HT1080 (cell line): ENCODE measurements at places on chromosomes 3 and 15. TPM values are rescaled to one million over a fixed set of nuclear protein-coding genes. Genes with fewer than 3 reads are reported as not detected.

- DNase-seq = no peak
These were observed 4.1 kb downstream of the LINS1 start for GRCh38 chr15:100597862-100598261.

DNA sequence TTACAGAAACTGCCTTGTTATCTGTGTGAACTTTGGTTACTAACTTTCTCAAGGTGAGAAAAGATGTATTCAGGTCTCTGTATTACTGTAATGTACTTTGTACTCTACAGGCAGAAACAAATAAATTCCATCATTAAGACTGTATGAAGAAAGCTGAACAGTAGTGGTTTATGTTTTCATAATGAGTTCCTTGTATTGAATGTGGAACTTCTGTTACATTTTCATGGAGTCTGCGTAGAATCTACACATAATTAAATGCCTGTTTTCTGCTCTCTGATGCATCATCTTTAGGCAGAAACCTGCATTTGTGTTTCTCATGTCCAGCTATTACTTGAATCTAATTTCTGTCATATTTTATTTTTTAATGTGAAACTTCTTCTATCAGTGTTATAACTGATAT is 302.8 kb downstream of the NLGN1 start:
- DNase-seq = no peak

DNA sequence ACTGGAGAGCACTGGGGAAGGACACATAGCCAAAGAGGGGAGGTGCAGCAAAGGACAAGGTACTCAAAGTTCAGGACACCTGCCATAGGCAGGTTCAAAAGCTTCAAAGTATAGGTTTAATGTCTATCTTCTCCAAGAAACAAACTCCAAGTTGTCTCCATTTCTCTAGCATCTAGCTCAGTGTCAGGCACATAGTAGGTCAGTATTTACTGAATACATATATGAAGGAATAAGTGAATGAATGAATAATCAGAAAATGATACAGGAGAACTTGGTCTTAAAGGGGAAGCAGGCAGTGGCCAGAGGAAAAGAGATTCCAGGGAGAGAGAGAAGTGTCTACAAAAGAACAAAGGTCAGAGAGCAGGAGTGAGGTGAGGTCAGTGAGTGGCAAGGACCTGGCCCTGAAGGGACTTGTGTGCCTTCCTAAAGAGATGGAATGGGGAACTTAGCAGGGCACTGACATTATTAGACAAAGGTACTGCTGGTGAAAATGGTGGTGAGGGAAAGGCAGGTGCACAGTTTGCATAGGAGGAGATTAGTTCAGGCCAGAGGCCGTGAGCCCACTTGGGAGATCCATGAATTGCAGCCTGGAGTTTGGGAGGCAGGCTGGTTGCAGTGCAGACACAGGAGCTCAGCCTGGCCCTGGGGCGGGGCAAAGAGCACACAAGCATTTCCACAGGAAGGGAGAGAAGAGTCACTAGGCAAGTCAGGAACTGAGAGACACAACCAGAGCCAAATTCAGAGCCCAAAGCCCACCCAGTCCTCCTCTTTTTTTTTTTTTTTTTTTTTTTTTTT is 21.4 kb downstream of the TBC1D2B start:
- DNase-seq = peak; percentile 55

GRCh38 chr15:80752204-80752603 is 27.0 kb upstream of the CEMIP start:
- DNase-seq = no peak

The NAALADL2 gene
- 0.63 TPM in 2 replicates for total RNA-seq

- peak; percentile 89 for DNase-seq
These were observed 59.6 kb downstream of the ITGA11 start for GRCh38 chr15:68372291-68372811.

DNA sequence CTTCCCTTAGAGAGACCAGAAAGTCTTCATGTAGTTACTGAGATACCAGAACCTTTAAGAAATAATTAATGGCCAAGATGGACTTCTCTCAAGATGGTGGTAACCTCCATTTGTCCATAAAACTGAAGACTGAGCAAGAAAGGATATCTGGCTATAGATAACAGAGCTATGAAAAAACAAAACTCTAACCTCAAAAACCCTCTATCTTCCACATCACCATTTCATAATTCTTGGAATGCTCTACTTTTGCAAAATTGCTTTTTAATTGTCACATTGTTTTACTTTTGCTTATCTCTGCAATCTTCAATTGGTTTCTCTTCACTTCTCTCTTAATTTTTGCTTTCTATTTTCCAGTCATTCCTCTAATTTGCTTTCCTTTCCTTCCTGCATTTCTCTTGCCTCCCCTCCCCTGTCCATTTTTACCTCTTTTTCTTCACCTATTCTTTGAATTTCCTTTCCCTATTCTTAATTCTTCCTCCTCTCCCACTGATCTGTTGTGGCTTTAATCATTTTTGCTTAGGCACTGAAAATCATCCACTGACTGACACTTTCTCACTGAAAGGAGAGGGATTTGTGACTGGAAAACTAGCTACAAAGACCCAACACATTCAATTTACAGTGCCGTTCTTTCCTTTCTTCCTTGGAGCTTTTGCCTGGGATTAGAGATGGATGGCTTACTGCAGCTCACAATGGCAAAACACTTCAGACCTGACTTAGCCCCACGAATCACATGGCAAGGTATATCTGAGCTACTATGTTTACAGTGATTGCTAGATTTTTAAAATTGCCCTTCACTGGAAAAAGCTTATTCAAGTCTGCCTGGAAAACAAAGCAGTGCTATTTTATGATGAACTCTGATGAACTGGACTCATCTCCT is 242.8 kb downstream of the CHST2 start:
- no peak for DNase-seq

- peak; percentile 11 for DNase-seq
These were observed 932 bp downstream of the ARL8B start for GRCh38 chr3:5122741-5123706.

The STAC gene
- 23.3 and 28.3 TPM in 2 replicates for total RNA-seq

DNA sequence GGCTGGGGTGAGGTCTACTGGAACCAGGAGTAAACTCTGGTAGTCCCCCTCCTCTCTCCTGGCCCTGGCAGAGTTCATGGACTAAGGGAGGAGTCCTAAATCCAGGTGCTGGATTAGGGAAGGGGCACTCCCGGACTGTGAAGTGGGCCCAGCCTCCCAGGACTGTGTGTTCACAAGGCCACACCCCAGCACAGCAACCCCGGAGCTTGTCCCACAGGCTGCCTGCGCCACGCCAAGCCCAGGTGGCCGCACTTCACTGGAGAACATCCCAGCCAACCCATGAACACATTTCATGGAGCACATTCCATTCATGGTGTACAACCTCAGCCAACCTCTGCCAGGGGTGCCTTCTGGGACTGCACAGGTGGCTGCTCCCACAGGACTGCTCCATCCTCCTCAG is 8.2 kb downstream of the ARPIN start:
- DNase-seq = no peak

DNA sequence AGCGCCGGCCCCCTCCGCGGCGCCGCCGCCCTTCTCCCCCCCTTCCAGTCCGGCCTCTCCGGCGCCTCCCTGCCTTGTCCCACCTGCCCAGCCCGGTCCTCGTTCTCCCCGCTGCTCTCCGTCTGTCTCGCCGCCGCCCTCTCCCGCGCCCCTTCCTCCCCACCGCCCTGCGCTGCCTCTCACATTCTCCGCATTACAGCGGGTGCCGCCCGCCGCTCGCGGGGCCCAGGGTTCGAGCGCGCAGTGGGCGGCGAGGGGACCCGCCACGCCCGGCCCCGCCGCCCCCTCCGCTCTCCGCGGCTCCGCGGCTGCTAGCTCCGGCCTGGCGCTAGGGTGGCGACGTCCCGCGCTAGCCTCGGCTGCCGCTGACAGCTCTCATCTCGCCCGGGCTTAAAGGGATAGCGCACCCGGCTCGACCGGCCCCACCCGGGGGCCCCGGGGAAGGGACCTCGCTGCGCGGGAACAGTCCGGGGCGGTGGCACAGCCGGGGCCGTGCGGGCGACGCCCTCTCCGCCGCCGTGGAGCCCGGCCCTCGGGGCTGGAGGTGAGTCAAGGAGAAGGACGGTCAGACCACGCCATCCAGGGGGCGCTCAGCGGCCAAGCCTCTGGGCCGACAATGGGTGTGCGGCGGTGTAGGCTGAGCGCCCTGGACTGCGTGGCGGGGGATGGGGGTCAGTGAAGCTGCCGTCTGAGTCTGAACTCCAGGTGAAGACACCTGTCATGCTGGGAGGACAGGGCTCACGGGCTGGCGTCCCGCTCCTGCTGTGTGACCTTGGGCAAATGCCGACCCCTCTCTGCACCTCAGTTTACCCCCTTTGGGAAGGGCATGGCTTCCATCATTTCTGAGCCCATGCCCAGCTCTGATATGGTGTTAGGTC is 187.4 kb upstream of the LINGO1 start:
- DNase-seq = no peak

- no peak for DNase-seq
These were observed 78.3 kb upstream of the TPM1 start for GRCh38 chr15:62964251-62964650.

The ISLR2 gene
- not detected in 2 replicates for total RNA-seq

GRCh38 chr15:91885714-91886270 is 32.3 kb downstream of the SLCO3A1 start:
- peak; percentile 10 for DNase-seq

DNA sequence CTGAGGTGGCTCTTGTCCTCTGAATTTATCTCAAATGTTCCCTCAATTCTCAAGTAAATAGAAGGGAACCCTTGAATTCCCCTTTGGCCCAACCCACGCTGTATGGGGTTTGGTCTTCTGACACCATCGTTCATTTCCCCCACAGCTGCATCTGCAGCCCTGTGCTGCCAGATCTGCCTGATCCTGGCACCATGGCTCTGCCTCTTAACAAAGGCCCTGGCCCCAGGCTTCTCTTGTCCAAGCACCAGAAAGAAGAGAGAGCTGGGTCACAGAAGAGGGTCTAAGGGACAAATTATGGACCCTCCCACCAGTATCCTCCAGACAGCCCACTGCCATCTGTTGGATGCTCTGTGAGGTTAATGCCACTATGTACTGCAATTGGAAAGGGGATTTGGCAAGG is 1.8 kb downstream of the MAP1A start:
- DNase-seq = no peak

GRCh38 chr3:188518835-188519452 is 365.0 kb downstream of the LPP start:
- DNase-seq = no peak

The SLC9C1 gene
- not detected in 2 replicates for total RNA-seq

DNA sequence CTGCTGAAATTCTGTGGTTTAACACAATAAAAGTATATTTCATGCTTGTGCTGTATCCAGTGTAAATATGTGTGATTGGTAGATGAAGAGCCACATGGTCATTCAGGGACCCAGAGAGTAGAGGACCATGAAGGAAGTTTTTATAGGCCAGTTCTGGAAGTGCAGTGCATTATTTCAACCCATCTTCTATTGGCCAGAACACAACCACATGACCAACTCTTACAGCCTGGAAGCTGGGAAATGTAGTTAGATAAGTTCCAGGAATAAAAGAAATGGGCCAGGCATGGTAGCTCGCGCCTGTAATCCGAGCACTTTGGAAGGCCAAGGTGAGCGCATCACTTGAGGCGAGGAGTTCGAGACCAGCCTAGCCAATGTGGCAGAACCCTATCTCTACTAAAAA is 21.4 kb upstream of the PRTG start:
- DNase-seq = peak; percentile 17

The TMIE gene
- total RNA-seq = not detected in 2 replicates

- DNase-seq = no peak
These were observed 34.7 kb upstream of the LACTB start for GRCh38 chr15:63086947-63087346.

DNA sequence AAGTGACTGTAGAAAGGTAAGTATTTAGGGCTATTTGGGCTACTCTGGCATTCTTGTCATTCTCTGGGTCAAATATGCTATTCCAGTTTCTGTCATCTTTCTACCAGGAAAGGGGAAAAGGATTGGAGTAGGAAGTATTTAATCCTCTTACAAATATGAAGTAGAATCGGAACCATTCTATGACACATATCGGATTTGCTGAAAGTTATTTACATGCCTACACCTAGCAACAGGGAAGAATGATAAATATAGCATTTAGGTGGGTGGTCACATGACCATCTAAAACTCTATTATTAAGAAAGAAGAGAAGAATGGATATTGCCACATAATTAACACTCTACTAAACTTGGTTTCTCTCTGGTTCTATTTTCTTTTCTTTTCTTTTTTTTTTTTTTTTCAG is 1353.1 kb downstream of the ZPLD1 start:
- no peak for DNase-seq

DNA sequence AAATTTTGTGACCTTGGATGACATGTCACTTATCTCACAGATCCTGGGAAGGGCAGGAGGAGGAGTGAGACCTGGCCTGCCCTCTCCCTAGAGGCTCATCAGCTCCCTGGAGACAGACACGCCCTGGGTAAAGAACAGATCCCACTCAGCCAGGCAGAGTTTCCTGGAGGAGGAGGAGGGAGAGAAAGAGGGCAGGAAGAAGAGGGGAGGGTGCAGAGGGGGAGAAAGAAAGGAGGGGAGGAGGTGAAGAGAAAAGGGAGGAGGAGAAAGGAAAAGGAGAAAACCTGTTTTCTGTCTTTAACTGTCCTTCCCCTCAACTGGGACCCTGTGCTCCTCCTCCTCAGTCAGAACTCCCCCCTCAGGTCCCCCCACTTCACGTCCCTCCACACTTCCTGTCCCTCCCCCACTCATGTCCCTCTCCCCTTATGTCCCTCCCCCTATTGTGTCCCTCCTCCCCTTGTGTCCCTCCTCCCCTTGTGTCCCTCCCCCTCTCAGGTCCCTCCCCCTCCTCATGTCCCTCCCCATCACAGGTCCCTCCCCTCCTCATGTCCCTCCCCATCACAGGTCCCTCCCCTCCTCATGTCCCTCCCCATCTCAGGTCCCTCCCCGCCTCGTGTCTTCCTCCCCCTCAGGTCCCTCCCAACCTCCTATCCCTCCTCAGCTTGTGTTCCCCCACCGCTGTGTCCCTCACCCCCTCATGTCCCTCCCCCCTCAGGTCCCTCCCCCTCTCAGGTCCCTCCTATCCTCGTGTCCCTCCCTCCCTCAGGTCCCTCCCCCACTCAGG is 52.3 kb upstream of the CGNL1 start:
- peak; percentile 85 for DNase-seq

DNA sequence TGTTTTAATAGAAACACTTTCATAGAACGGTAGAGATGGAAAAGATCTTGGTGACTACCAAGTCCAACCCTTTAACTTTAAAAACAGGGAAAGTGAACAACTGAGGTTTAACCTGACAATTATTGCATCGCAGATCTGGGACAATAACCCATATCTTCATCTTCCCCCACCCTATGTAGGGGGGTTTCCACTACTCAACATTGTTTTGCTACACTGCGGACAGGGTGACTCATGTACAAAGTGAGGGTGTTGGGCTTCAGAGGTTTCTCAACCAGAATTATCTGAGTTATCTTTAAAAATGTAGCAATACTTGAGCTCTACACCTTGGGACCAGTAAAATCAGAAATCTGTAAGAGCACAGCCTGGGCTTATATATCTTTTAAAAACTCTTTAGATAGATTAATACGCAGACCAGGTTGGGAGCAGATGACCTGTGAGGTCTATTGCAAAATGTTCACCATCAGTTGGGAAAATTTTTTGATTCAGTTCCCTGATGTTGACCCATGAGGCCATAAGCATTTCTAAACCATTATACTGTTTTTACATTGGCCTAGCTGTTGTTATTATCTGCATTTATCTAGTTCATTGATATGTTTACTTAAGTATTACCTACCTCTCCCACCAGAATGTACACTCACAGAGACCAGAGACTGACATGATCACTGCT is 103.6 kb upstream of the ICE2 start:
- DNase-seq = peak; percentile 25
